ENCODE measurements at places on chromosomes 5 and 9. TPM values are rescaled to one million over a fixed set of nuclear protein-coding genes. Genes with fewer than 3 reads are reported as not detected.

DNA sequence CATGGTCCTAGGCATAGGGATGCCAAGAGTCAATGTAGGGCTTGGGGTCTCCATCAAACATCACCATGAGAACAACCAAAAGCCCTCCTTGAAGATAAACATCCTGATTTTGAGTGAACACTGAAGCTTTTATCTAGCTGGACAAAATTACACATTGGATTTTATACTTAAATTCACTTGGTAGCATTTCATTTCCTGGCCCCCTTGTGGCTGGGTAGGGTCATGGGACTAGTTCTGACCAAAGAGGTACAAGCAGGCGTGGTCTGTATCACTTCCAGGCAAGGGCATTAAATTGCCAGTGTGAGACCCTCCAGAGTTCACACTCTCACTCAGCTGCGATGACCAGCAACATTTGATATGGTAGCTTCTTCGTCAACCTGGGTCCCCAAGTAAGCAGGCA, 320.3 kb downstream of the ACTL7B start:
- DNase-seq: peak; percentile 26

The PCDHB11 gene
- 0.16 TPM for total RNA-seq

GRCh38 chr5:98397081-98397480, 376.4 kb upstream of the RGMB start:
- peak; percentile 11 for DNase-seq

The TRPM6 gene
- 0.12 TPM for total RNA-seq

- peak; percentile 68 for DNase-seq
Measured at GRCh38 chr5:111762895-111763294, 5.9 kb upstream of the NREP start.

DNA sequence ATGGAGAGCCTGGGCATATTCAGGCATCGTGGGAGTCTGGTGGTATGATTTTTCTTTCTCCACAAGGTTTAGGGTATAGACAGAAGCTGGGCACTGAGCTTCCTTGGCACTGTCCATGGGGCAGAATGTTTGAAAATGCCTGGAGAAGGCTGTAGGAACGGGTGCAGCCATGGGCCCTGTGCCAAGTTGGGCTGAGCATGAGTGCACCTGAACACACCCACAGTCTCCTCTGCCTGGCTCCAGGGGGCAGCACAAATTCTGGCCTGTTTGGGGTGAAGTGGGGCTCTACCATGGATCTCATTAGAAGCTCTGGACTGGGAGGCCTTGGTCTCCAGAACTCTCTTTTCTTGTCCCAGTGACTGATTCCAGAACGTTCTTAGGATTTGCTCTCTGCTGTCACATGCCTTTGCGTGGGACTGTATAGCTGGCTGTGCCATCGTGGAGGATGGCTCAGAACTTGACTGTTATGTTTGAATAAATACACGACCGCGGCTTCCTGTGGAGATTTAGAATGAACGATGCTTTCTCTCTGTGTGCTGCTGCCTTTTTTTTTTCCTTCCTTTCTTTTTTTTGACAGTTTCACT, 229.8 kb downstream of the FANCC start:
- DNase-seq: no peak

DNA sequence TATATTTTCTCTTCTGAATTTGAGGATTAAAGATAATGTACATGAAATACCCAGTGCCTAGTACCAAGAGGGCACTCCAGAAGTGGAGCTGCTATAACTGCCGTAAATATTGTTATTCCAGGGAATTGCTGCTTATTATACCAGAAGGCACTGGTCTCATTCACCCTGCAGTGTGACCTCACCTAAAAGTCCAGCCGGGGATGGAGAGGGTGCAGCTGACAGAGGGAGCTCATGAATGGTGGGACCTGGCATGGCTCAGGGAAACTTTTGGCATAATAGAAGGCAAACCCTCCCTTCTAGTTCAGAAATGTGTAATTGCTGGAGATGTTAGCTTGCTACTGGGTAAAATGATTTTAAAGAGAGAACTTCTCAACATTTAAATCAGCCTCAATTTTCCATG, 108.5 kb downstream of the MVB12B start:
- no peak for DNase-seq

GRCh38 chr5:181182651-181183050, 22.3 kb downstream of the TRIM7 start:
- no peak for DNase-seq

The UNC13B gene
- 46.2 TPM for total RNA-seq

The SLIT3 gene
- total RNA-seq: 0.02 TPM

The ADAMTS19 gene
- not detected for total RNA-seq

DNA sequence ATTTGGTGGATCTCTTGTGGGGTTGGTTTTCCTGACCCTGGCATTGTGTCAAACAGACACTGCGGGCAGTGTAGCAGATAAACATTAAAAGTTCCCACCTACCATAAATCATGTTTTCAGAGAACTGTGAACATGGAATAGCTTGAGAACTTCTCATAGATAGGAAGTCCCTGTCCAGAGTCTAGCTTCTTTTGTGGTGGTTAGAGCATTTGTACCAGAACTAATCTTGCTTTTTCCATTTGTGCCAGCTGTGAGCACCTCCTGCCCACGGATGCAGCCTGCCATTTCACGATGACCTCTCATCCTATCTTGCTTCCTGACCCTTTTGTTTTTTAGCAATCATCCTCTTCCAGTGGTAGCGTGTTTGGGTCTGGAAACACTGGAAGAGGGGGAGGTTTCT, 61.4 kb downstream of the FAM78A start:
- DNase-seq: peak; percentile 97

DNA sequence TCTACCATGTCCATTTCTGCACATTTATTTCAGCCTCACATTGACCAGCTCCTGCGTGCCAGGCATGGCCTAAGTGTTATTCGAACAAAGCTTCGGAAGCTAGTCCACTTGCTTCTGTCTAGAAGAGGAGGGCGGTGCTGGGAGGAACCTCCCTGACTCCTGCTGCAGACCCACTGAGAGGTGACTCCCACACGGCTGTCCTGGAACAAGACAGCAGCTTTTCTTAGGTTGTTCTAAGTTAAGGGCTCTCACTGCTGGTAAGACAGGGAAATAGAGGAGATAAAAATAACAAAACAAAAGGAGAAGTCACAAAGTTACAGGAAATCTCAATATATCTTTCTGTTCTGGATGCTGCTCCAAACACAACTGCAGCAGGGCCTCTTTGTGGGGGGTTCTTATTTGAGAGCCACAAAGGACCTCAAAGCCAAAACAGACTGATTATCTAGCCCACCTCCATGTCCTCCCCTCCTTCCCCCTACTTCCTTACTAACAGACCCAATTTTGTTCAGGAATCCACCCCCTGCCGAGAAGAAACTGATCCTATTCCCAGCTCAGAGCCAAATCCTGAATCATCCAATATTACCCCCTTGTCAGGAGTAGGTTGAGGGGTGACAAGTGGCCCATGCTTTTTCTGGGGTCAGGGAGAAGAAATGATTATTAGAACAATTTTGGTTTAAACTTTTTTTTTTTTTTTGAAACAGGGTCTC, 28.4 kb upstream of the KCNIP1 start:
- no peak for DNase-seq

DNA sequence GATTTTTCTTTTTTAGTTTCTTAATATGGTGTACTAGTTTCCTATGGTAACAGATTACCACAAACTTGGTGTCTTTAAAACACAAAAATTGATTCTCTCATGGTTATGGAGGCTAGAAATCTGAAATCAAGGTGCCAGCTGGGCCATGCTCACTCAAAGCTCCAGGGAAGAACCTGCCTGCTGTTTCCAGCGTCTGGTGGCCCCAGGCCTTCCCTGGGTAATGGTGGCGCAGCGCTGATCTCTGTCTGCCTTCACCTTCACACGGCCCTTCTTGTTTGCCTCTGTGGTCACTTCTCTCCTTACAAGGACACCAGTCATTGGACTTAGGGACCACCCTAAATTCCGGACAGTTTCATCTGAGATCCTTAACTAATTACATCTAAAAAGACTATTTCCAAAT, 70.5 kb upstream of the GFPT2 start:
- DNase-seq: no peak

GRCh38 chr9:113633782-113634595, 170.5 kb downstream of the RGS3 start:
- DNase-seq: no peak

- DNase-seq: no peak
Measured at GRCh38 chr5:154829589-154830218, 20.7 kb downstream of the FAXDC2 start.

The FNIP1 gene
- 25.6 TPM for total RNA-seq

The EIF4E1B gene
- total RNA-seq: not detected

DNA sequence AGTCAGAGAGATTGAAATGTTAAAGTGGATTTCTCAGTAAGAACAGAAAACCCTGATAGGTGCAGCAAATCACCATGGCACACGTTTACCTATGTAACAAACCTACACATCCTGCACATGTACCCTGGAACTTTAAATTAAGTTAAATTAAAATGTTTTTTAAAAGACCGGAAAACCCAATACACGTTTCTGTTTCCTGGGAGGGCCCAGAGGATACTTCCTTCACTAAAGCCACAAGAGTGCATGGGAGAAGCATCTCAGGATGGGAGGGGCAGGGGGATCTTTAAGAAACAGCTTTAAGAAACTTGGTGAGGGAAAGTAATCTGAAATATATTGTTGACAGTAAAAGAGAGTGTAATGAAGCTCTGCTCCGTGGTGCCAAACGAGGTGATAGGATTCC, 164.7 kb upstream of the PTGER4 start:
- DNase-seq: no peak

The SLCO6A1 gene
- total RNA-seq: not detected

- no peak for DNase-seq
Measured at GRCh38 chr5:163548649-163549048, 43.2 kb downstream of the MAT2B start.

The TMEM252 gene
- total RNA-seq: not detected

The NRG2 gene
- 0.30 TPM for total RNA-seq

DNA sequence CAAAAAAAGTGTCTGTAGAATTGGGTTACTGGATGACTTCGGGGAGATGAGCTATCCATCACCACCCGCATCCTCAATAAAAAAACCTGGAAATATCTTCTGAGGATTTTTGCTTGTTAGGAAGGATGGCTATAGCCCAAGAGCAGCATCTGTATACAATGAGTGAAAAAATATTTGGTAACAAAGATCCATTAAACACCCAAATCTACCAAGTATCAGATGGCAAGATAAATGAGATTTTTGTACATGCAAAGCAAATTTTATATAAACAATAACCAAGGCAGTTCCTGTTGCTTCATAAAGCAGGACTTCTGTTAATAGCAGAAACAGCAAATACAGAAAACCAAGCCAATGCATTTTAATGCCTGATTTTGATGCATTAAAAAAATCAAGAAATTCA, 166.6 kb downstream of the SLC28A3 start:
- no peak for DNase-seq

The PCDHGB6 gene
- 4.8 TPM for total RNA-seq

- DNase-seq: peak; percentile 12
Measured at GRCh38 chr9:137150617-137151457, 11.9 kb downstream of the GRIN1 start.

- DNase-seq: no peak
Measured at GRCh38 chr9:87569008-87569509, 71.4 kb downstream of the DAPK1 start.

DNA sequence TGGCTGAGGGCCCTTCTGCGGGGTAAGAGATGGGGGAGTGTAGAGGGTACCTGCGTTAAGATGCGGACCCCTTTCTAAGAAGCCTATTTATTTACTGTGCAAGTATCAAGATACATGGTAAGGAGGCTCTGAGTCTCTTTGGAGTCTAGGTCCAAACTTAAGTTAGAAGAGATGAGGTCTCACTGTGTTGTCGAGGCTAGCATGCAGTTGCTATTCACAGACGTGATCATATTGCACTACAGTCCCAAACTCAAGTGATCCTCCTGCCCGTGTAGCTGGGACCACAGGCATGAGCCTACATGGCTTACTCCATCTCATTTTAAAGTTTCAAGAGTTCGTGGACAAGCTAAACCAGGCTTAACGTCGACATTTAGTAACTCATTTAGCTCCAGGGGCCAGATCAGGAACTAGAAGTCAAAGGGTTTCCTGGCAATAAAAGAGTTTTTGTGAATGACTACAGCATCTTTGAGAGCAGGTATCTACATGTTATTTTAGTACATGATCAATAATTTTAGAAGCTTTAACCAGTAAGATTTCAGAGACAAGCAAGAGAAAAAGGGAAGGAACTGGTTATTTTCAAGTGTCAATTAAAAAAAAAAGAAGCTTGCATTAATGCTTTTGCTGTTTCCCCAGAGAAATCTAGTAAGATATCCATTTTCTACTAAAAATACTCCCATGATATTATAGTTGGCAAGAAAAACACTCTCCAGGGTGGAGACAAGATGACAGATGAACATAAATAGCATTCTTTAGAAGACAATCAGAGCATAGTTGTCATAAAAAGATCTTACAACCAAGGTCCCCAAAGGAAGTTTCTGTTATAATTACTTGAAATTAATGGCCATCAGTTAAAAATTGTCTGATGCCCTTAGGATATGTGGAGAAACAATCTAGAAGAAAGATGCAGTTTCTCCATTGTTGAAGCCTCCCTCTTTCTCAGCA, 141.3 kb downstream of the SCAMP1 start:
- DNase-seq: peak; percentile 19

Measured in endothelial cell of umbilical vein (primary cell).